ENCODE measurements at places on chromosomes 13 and 19.

GRCh38 chr13:32553720-32554119 is 15.1 kb upstream of the N4BP2L2 start:
- DNase-seq: no peak

GRCh38 chr13:112526146-112526853 is 61.7 kb downstream of the TUBGCP3 start:
- DNase-seq: no peak

DNA sequence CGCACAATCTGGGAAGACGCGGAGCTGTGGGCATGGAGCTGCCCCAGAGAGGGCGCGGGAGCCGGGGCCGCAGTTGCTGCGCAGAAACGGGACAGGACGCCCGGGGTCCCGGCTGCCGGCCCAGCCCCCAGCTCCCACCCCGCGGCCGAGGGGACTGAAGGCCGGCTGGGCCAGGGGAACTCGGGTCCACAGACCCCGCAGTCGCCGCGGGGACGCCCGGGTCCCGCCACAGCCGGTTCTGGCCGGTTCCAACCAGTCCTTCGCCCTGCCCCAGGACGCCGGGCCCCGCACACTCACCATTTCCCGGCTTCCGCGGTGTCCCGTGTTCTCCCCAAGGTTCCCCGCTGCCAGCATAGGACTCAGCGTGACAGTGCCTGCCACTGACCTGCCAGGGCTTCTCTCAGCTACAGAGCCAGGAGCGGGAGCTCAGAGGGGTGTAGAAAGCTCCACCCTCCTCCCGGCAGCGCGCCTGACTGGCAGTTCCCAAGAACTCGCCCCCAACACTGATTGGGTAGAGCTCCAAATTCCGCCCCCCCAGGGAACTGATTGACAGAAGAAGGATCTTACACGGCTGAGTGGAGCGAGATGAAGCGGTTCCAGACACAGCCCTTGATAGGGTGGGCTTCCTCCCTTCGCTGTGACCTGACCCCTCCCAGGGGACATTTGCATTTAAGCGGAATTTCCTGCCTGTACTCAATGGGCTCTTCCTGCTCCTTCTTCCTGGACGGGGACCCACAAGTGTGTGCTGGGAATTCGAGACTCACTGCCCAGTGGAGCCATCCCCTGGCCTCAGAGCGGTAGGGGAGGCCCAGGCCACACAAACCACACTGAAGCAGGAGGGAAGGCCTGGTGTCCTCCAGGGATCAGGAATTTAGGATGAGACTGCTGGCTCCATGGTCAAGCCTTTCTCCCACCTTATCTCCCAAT is at the start of gene ZNF442:
ZNF442 (minus strand) TSS at position 448 of the 927 bp plus-strand sequence. CDS start 2,052 bp downstream, outside the sequence.
- DNase-seq: peak; percentile 92

- DNase-seq: no peak
Observed at GRCh38 chr13:67493835-67494234, 263.7 kb upstream of the PCDH9 start.

DNA sequence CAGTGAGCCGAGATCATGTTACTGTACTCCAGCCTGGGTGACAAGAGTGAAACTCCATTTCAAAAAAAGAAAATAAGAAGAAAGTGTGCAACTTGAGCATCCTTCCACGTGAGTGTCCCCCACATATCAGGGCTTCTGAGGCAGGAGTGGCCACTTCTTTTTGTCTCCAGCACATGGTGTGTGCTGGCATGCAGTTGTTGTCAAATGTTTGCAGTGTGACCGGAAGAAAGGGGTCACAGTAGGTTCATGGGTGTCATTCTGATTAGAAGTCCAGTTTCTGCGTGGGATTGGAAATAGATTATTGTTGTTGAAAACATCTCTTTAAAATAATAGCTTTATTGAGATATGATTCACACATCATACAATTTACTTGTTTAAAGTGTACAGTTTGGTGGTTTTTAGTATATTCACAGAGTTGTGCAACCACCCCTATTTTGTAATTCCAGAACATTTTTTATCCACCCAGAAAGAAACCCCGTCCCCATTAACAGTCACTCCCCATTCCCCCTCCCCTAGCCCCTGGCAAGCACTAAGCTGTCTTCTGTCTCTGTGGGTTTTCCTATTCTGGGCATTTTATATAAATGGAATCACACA is 2.2 kb downstream of the CRTC1 start:
- DNase-seq: no peak

- no peak for DNase-seq
Observed at GRCh38 chr13:87124785-87125074, 546.4 kb upstream of the SLITRK5 start.

GRCh38 chr13:107210723-107211030 is 642.7 kb upstream of the ARGLU1 start:
- DNase-seq: no peak

DNA sequence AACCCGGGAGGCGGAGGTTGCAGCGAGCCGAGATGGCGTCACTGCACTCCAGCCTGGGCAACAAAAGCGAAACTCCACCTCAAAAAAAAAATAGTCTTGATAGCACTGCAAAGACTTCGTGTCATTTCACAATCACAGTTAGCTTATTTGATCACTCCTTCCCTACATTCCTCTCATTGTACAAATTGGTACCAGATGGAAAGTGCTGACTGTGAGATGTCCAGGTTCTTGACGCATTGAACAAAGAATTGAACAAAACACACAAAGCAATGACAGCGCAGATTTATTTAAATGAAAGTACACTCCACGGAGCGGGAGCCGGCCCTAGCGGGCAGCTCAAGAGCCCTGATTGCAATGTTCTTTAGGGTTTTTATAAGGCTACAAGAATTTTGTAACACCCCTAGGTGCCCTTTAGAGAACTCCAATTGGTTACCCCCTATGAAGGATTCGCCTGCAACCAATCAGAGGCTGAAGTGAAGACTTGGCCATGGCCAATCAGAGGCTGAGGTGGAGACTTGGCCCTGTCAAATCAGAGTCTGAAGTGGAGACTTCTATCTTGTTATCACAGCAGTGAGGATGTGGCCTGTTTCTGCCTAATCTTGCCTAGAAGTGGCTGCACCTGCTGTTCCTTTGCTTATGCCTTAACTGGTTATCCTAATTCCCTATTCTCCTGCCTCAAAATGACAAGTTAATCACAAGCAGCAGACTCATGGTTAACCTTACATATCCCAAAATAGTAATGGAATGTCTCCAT is 16.7 kb downstream of the ZNF556 start:
- DNase-seq: no peak

DNA sequence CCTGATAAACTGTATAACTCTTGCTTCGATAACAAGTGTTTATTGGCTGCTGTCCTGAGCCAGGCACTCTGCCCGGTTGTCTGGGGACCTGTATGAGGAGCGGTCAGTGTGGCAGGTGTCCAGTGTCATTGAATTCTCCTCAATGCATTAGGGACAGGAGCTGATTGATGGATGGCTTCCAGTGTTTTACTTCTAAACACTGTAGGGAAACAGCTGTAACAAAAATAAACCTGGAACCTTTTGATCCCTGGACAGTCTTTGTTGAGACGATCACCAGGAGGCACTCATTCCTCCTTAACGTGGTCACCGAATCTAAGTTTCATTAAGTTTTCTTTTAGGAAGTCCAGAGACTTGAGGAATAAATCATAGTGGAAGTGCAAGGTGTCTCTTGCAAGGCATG is 17.9 kb downstream of the UBAC2 start:
- no peak for DNase-seq

DNA sequence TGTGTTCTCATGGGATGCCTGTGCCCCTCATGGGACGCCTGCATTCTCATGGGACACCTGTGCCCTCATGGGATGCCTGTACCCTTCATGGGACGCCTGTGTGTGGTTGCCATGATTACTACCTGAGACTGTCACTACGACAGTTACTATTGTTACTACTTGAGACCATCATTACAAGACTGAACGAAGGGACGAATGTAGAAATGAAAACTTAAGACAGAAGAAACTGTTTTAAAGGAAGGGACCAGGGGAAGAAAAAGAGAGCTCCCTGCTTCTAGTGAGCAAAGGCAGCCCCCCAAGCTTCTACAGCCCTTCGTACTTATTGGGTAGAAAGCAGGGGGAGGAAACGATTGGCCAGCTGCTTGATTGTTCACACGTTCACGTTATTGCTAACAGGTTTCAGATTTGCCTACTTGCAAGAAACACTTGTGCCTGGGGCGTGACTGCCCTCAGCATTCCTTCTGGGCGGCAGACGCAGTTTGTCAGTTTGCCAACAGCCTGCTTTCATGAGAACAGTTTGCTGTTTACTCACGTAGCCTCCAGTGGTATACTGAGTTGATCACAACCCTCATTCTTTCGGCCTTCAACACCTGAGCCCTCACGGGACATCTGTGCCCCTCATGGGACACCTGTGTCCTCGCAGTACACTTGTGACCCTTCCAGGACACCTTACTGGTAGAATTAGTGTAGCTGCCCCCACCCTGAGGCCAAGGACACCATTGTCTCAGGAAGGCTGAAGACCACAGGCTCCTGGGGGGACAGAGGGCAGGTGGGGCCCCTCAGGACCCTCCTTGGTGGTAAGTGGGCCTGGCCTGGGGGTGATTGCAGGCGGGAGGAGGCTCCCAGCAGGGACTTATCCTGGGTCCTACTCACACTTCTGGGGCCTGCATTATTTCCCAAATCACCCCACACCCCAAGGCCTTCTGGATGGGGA is 2.5 kb upstream of the S1PR4 start:
- DNase-seq: peak; percentile 79

GRCh38 chr13:73732350-73732749 is 401.9 kb downstream of the KLF12 start:
- no peak for DNase-seq

DNA sequence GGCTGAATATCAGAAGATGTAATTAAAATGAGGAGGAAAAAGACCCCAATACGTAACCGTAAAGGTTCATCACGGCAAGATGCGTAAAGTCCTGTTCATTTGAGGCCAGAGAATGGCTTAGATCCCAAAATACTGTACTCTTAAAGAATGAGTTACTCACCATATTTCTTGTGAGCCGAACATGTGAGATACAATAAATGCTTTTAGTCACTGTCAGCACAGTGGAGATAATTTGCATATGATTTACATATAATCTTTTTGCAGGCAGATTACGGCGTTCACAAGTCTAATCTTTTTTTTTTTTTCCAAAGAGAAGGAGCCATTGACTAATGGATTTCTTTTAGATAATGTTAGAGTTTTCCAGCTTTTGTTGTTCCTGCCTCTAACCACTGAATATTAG is 28.4 kb downstream of the AMER2 start:
- no peak for DNase-seq

- peak; percentile 15 for DNase-seq
Observed at GRCh38 chr13:27353166-27353583, 71.2 kb upstream of the GTF3A start.

- no peak for DNase-seq
Observed at GRCh38 chr13:104143760-104144416, 1077.7 kb upstream of the SLC10A2 start.

DNA sequence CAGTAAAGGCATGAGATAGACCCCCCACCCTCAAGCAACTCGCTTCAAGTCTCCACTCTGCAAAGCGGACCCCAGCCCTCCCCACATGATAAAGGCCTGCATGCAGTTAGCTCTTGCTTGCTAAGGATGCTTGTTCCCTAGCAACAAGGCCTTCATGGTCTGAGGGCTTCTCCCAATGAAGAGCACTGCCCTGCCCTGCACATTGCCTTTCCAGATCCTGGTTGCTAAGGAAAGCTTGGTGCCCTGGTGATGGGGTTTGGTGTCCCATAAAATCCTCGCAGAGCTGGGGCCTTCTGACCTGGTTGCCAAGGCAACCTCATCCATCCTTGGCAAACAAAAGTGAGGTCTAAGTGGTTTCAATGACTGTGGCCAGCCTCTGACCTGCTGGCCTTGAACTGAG is 6.0 kb downstream of the DBP start:
- DNase-seq: no peak

- no peak for DNase-seq
Observed at GRCh38 chr19:34375598-34375997, 10.6 kb downstream of the GPI start.

DNA sequence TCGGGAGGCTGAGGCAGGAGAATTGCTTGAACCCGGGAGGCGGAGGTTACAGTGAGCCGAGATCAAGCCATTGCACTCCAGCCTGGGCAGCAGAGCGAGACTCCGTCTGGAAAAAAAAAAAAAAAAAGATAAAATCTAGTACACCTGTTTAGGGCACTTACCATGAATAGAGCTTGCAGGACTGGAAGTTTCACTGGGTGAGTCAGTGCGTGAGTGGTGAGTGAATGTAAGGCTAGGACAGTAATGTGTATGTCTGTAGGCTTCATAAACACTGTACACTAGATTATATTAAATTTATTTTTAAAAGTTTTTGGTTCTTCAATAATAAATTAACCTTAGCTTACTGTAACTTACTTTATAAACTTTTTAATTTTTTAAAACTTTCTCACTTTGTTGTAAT is 22.9 kb downstream of the PPP5C start:
- no peak for DNase-seq

DNA sequence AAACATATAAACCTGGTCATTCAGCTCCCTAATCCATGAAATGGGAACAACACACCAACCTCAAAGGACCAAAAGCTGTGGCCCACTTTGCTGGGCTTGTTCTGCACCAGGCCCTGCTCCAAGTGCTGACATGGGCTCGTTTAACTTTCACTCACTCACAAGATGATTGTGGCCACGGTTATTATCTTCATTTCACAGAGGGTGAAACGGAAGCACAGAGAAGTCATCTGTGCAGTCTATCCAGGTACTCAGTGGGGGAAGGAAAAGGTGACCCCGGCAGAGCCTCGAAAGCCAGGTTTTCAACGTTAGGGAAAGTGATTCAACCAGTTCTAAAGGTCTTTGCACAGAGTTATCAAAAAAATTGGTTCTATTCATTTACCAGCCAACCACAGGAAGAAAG is 68.0 kb downstream of the CRYL1 start:
- no peak for DNase-seq

GRCh38 chr19:41847351-41848105 is 2.7 kb downstream of the DMRTC2 start:
- no peak for DNase-seq

Data from LoVo (cell line).